ENCODE measurements at places on chromosomes 3 and 15. TPM values are rescaled to one million over a fixed set of nuclear protein-coding genes. Genes with fewer than 3 reads are reported as not detected.

ZBED2 gene
- 0.21 TPM for polyA plus RNA-seq

- no peak for DNase-seq
Measured at GRCh38 chr3:171760477-171760876, 49.8 kb downstream of the PLD1 start.

XXYLT1 gene
- polyA plus RNA-seq = 27.3 TPM

- DNase-seq = no peak
Measured at GRCh38 chr3:41600616-41601015, 361.3 kb downstream of the ULK4 start.

DZIP1L gene
- polyA plus RNA-seq = 14.5 TPM

- DNase-seq = no peak
Measured at GRCh38 chr3:127978636-127979035, 63.6 kb downstream of the KBTBD12 start.

BNC1 gene
- polyA plus RNA-seq = 0.23 TPM

DNA sequence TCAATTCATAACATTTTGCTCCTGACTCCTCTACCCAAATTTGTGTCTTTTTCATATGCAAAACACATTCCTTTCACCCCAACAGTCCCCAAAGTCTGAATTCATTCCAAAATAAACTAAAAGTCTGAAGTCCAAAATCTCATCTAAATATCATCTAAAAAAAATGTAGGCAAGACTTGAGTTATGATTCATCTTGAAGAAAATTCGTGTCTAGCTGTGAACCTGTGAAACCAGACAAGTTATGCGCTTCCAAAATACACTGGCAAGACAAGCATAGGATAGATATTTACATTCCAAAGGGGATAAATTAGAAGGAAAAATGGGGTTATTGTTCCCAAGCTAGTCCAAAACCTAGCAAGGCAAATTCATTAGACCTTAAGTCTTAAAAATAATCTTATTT, 1302.0 kb upstream of the GBE1 start:
- DNase-seq = no peak

GRCh38 chr3:50340448-50341329, at the start of gene RASSF1:
Gene RASSF1 (minus strand): TSS chr3:50340836. CDS start chr3:50340805, 31 bp downstream.
- DNase-seq = no peak

DNA sequence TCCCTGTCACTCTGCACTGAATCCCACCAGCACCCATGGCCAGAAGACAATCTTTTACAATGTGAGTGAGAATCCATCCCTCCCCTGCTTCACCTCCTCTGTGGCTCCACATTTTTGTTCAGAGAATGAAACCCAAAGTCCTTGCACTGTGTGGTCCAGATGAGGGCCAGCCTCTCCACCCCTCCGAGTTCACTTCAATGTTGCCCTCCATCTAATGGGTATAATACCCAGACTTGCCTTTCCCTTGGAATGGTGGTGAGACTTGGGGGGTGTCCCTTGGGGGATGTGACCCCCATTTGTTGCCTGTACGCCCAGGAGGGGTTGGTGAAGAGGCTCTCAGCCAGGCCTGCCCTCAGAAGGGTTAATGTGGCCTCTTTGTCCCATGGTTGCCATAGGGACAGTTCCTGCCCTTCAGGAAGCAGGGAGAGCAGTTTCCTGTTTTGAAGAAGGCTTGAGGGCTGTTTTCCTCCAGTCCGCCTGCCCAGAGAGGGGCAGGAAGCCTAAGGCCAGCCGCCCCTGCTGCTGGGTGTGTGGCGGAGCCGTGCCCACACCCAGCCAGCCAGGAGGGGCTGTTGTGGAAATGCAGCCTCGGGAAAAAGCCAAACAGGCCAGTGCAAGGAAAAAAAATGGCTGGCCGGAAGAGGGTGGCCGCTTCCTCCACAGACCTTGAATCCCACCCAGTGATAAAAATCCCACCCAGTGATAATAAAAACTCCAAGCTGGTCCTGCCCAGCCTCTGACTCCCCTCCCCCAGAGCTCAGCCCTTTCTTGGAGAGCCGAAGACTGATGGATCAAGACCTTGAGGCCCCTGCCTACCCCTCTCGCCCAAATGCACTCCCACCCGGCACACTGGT, 14.6 kb upstream of the FGD5 start:
- DNase-seq = no peak

GRCh38 chr3:178459038-178459410, 77.2 kb upstream of the KCNMB2 start:
- DNase-seq = no peak

GRCh38 chr3:169498336-169498735, 165.2 kb downstream of the MECOM start:
- no peak for DNase-seq

GRCh38 chr3:54121414-54122323, 683 bp upstream of the CACNA2D3 start:
- DNase-seq = no peak

- no peak for DNase-seq
Measured at GRCh38 chr15:64651601-64652191, 123.7 kb downstream of the RBPMS2 start.

DNA sequence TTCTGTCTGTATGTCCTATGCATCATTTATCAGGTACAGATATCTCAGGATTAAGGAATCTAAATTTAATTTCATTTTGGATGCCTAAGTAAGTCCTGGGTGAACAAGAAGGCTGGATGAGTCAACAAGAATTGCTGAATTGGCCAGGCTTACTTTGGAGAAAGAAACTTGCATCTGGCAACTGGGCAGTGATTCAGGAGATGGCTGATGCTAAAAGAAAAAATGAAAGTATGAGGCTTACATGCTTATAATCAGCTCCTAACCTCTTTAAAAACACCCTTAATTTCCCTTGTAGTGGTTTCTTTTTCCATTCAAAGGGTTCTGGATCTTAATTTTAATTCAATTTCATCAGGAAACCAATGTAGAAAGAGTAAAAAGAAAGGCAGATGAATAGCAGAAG, 228.8 kb upstream of the PEX5L start:
- no peak for DNase-seq
